C1 segment of cervical spinal cord (tissue), 14 donors: ENCODE measurements at places on chromosomes 1 and 21.

DNA sequence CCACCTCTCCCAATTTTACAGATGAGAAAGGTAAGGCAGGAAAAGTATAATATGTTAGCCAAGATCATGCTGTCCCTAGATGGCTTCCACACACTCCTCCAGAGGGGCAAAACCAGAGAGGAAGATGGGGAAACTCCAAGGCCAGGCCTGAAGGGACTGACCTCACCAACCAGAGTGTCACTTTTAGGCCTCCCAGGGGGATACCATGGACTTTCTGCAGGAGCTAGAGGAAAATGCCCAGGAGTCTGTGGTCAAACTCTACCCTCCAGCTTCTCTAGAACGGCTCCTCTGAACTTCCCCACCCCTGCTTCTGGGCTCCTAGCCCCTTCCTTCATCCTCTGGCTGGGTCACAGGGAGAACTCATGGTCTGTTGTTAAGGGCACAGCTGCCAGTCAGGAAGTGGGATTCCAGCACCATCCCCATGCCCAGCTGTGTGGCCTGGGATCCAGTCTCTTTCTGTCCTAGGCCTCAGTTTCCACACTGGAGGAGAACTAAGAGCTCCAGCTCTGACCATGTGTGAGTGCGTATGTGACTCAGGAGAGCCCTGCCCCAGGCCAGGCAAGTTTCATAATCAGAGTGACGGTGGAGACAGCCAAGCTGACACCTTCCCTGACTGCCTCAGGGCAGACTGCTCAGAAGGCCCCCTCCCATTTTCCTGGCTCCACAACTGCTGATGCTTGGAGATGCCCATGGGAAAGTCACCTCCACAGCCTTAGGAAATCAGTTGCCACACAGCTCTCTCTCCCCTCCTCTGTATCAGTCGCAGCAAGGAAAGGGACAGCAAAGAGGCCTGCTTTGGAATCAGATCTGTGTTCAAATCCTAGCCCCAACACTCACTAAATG is 1.9 kb downstream of the IGSF8 start:
- DNase-seq = no peak

GRCh38 chr1:178483251-178483957 is 13.4 kb downstream of the CLEC20A start:
- DNase-seq = no peak

DNA sequence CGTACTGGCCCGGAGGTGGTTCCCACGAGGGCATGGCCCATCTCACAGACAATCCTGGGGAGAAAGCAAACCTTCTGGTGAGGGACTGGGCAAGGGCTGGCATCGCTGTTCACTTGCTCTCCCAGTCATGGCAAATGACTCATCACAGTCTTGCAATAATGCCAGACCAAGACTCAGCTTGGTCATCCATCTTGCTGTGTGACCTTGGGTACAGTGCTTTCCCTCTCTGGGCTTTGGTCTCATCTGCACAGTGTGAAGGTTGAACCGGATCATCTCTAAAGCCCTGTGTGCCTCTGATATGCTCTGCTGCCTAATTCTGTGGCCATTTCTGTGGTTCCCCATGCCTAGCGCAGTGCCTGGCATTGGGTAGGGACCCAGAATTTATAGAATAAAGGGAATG is 143.6 kb upstream of the CD34 start:
- no peak for DNase-seq

- DNase-seq = no peak
Measured at GRCh38 chr1:31153423-31153822, 86.3 kb downstream of the NKAIN1 start.

- no peak for DNase-seq
Measured at GRCh38 chr1:150003801-150004200, 6.7 kb downstream of the OTUD7B start.

DNA sequence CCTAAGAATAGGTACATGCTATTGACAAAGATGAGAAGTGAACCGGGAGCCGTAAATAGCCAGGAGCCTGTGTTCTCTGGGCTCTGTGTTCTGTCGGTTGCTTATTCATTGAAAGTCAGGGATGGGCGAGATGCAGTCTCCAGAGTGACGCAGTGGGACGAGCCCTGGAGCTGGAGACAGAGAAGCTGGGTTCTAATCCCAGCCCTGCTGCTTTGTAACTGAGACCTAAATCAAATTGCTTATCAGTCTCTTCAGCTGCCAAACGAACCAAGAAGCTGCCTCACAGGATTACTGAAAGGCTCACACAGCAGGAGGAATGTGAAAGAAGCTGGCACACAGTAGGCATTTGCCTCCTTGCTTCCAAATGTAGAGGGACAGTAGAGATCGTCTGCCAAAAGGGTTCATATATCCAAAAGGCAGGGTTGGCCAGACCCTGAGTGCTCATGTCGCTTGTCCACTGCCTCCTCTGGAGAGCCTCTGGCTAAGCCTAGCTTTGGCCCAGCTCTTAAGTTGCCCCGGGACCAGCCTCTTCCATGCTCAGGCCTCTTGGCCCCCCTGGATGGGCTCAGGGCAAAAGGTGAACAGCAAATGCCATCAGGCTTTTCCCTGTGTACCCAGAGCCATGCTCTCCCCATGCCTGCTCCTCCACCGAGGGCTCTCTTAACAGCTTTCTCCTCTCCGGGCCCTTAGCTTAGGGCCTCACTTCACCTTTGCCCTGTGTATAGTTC is 134.2 kb upstream of the IPO9 start:
- no peak for DNase-seq

DNA sequence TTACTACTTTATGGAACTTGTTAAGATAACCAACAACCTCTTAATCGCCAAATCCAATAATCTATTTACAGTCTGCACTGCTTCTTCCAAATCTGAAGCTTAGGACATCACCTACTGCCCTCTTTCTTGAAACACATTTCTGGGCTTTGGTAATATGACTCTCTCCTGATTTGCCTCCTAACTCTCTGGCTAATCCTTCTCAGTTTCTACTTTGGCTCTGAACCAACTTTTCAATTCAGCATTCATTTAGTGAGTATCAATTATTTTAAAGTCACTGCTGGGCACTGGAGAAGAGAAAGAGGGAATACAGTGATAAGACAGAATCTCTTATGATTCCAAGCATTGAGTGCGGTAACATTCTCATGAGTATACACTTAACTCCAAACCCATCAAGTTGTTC is 275.0 kb downstream of the AKT3 start:
- no peak for DNase-seq

GRCh38 chr1:14626869-14627607 is 28.6 kb downstream of the KAZN start:
- DNase-seq = no peak

DNA sequence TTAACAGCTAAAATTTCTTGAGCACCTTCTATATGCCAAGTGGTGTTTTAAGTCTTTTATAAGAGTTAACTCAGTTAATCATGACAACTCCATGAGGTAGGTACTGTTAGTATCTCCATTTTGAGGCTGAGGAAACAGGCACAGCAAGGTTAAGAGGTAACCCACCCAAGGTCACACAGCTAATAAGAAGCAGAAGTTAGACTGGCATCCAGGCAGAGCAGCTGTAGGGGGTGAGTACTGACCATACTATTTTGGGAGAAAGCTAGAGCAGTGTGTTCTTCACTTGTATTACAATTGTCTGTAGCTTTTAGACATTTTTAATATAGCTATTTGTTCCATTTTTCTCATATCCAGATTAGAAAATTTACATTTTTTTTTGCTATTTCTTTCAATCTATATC is 4.8 kb downstream of the ATP6V1G3 start:
- no peak for DNase-seq

DNA sequence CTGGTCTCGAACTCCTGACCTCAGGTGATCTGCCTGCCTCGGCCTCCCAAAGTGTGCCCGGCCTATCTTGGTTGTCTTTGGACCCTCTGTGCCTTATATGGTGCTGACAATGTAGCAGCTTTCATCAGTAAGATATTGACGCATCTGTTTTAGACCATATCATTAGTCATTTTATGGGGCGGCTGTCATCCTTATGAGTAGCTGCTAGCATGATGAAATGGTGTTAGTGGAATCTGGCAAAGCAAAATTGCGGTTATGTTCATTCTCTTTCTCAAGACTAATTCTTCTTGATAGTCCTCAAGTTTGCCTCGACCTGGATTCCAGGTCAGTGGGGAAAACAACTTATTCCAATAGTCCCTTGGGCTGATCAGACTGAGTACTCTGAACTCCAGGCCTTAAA is 199.9 kb downstream of the PRDM2 start:
- no peak for DNase-seq

DNA sequence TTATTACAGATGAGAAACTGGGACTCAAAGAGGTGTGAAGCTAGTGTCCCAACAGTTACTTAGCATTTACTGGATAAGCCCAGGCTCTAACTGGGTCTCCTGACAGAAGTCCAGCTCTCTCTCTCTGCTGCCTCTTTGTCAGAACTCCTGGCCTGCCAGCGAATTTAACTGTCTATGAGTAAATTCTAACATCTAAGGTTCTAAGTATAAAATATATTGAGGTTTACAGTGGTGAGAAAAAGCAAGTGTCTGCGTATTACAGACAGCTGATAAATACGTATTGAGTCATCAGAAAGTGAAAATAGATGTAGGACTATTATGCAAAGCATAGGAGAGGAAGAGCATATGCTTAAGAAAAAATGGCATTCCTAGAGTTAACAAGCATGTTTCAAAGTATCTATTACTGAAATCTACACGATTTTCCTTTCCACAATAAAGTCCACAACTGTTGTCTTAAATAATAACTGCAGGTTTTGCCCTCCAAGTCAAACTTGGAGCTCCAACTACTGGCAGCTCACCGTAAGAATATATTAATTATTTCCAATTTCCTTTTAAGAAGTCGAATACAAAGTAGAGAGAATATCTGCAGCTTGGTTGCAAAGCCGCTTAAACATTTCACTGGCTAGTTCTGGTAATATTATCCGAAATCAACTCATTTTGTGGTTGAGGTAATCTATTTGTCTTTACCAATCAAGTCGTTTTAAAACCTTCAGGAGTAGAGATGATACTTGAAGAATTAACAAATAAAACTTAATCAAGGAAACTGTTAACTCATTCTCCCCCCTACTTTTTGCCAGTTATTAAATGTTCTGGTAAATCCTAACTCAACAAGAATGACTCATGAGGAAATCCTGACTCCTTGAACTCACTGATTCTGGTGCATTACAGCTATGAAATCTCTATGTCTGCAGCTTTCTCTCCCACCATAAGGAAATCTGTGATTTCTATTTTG is 1.4 kb upstream of the RGS2 start:
- no peak for DNase-seq

GRCh38 chr21:43865540-43866259 is 677 bp downstream of the AGPAT3 start:
- DNase-seq = no peak

DNA sequence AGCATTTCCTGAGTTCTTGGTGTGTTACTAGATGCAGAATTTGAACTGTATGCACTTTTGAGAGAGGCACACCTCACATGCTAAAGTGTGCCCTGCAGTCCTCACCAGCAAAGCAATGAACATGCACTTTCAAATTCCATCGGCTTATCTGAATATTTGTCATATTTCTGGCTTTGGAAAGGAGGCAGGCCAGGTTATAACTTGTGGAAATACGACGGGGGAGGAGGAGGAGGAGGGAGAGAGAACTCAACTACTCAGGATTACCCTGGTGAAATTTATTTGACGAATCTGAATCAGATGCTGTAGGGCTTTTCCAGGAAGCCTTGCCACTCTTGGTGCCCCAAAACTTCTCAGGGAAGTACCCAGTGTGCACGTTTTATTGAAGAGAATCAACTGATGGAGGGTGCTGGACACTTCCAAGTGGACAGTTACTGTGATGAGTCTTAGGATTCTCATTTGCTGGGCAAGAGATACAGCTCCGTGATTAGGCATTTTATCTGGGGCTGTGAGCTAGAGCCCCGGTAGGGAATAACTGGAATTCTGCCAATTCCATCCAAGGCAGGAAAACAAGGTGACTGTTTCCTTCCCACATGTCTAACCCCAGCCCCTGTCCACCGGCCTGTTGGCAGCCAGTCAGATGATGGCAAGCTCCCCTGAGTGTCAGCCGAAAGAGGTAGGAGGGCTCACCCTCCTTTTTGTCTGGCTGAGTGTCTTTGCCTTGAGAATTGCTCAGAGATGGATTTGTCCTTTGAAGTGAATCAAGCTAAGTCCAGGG is 3.8 kb downstream of the PDPN start:
- DNase-seq = no peak

DNA sequence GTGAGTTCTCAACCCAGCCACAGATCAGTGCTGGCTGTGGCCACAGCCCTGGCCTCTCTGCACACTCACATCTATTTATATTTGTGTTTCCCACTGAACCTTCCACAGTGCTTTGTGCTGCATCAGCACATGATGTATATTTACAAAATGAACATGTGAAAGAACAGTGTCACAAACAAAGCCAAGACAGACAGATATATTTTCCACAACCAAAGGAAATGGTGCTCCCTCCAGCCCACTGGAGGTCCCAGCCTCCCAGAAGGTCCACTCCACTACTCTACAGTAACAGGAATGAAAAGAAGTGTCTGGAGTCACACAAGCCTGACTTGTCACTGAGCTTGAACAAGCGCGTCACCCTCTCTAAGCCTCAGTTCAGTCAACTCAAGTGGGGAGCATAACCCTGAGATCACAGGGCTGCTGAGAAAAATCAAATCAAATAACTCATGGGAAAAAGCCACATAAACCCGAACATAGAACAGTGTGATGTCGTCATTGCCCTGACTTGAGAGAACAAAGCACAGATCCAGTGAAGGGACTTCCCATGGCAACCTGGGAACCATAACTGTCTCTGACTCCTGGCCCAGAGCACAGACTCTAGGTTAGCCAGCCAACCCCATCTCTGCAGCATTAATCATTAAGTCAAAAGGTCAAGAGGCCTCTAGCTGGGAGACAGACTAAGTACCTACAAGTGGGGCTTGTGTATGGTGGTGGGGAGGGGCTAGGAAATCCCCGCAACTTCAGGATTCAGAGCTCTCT is 121.2 kb downstream of the TRABD2B start:
- DNase-seq = no peak

- DNase-seq = no peak
Measured at GRCh38 chr1:111618081-111618480, 1.5 kb upstream of the RAP1A start.

GRCh38 chr1:209769171-209769904 is 13.5 kb downstream of the TRAF3IP3 start:
- peak; percentile 27 for DNase-seq

DNA sequence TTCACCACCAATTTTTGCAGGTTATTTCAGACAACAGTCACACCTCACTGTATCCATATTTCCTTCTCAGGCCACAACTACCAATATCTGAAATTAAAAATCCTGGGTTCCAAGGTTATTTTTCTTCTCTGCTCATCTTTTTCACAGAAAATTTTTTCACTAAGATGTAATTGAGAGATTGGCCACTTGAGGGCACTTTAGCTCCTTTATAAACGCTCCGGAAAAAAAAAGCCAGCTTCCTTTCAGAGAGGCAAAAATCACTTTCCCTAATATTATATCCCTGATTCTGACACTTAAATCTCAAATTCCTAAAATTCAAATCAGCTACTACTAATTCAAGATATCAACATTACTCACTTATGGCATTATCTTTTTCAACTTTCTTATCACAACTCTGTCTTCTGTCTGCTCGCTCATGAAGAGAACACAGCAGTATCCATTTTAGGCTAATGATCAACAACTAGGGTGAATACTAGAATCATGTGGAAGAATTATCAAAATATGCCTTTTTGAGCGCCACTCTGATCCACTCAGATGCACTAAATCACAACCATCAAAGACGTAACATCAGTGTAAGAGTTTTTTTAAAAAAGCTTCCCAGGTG is 101.4 kb upstream of the RGS1 start:
- DNase-seq = no peak

- no peak for DNase-seq
Measured at GRCh38 chr1:31607360-31607759, 10.1 kb upstream of the HCRTR1 start.
